SHP77 (cell line): ENCODE measurements at places on chromosomes 3 and 15.
A peak's percentile ranks its signal among the peaks of the same experiment; 100 is the strongest.

GRCh38 chr3:86056032-86056431 is 934.9 kb downstream of the VGLL3 start:
- no peak for DNase-seq

- peak; percentile 14 for DNase-seq
Measured at GRCh38 chr3:122679882-122680474, 661 bp upstream of the PARP14 start.

- DNase-seq, result no peak
Measured at GRCh38 chr15:44535523-44536301, 1.2 kb upstream of the EIF3J start.

DNA sequence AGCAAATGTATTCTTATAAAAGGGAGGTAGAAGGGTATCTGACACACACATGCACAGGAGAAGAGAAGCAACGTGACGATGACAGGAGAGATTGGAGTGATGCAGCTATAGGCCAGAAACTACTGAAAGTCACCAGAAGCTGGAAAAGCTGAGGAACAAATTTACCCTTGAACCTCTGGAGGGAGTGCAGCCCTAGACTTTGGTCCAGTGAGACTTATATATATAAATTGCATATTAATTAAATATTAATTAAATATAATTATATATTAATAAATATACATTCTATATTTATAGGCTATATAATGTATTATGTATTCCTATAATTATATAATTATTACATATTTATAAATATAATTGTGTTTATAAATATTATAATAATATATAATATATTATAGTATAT is 96.5 kb upstream of the LMCD1 start:
- no peak for DNase-seq

DNA sequence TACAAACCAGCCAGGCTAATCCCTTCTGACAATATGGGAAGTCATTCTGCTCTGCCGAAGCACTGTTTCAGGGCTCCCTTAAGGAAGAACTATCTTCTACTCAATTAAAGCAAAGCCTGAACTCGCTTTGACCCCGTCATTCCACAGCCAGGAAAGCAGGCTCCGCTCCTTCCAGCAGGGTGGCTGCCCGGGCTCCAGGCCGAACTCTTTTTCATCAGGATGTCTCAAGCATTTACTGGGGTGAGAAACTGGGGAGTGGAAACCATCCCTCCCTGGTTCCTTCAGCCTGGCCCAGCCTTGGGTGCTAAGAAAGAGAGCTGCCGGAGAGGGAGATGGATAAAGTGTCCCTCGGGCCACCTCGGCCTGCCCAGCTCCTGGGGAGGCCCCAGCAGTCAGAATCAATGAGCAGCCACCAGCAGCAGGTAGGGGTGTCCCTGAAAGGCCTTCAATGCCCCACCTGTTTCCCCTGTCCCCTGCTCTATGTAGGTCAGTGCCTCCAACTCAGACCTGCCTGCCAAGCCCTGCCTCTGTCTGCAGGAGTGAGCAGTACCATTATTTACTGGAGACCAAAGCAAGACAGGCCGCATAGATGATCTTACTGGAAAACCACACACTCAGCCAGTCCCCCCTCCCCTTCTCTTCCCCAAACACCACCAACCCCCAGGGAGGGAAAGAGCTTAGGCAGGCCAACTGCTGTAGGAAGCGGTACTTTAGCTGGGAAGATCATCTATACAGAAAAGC is 225.6 kb upstream of the TLE3 start:
- no peak for DNase-seq

GRCh38 chr3:89380016-89380415 is 272.6 kb downstream of the EPHA3 start:
- DNase-seq, result no peak

DNA sequence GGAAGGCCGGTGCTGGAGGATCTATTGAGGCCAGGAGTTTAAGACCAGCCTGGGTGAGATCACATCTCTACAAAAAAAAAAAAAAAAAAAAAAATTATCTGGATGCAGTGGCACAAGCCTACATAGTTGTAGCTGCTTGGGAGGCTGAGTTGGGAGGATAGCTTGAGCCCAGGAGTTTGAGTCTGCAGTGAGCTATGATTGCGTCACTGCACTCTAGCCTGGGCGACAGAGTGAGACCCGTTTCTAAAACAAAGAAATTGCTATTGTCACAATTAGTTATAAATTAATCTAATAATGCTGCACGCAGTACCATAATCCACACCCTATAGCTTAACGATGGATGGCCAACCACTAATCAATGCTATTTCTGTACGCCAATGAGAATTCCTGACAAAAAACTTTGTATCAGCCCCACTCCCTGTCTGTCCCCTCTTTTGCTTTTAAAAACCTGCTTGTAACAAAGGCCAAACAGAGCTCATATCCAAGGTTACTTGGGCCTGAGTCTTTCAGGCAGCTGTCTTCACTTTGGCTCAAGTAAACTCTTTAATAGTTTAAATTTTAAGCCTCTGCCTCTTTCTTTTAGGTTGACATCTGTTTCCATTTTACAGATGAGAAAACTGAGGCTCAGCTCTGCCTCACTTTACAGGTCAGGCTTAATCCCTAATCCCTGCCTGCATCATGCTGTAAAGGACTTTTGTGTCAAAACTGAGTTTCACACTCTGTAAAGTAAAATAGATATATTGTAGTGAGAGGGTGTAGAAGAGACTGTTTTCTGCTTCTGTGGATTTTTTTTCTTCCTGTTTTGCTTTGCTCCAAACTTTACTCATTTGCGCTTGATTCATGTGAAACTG is 10.9 kb downstream of the FLNB start:
- no peak for DNase-seq

- DNase-seq, result no peak
Measured at GRCh38 chr3:52523386-52524257, 10.0 kb downstream of the NT5DC2 start.
